ENCODE measurements at places on chromosomes 7 and 10.

GRCh38 chr10:63129888-63130287, 3.2 kb upstream of the NRBF2 start:
- DNase-seq, result no peak

DNA sequence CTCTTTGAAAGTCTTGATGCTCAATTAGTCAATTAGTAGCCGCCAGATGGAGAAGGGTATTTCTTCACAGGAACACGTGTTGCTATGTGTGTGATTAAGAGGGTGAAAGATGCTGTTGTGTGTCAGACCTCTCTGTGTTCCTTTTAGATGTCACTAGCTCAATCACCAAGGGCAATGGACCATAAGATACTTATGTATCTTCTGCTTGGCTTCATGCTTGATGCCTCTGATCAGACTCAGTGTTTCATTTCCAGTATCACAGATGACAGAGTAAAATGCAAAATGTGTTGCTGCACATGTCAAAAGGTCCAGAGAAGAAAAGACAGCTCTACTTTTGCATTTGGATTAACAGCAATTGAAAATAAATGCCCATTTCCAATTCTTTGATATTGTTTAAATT, 865.9 kb downstream of the CNTNAP2 start:
- DNase-seq, result no peak

DNA sequence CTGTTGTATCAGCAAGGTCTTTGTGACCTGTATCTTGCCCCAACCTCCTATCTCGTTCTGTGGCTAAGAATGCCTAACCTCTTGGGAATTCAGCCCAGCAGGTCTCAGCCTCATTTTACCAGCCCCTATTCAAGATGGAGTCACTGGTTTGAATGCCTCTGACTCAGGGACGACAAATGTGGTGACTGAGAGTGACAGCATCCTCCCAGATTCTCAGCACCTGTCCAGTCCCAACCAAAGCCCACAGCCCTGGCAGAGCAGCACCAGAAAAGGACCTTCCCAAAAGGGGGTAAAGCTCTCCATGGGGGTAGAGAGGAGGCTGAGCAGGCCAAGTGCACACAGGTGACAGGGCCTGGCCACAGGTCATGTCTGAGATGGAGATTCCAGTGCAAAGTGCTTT, 35.4 kb upstream of the GPAM start:
- DNase-seq, result no peak

GRCh38 chr7:148153616-148154284, 436.8 kb upstream of the C7orf33 start:
- DNase-seq, result no peak

DNA sequence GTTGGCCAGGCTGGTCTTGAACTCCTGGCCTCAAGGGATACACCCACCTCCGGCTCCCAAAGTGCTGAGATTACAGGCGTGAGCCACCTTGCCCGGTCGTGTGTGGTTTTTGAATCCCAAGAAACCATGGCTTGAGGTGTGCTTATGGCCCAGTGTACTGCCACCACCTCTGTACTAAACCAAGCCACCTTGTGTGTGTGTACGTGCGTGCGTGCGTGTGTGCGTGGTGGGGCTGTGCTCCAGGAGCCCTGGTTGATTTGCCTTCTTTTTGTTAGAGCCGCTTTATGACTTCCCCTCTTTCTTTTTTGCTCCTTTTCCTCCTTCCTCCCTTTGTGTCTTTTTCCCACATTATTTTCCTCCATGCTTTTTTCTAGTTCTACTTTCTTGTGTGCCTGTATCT, 121.4 kb downstream of the CAMK1D start:
- DNase-seq, result no peak

DNA sequence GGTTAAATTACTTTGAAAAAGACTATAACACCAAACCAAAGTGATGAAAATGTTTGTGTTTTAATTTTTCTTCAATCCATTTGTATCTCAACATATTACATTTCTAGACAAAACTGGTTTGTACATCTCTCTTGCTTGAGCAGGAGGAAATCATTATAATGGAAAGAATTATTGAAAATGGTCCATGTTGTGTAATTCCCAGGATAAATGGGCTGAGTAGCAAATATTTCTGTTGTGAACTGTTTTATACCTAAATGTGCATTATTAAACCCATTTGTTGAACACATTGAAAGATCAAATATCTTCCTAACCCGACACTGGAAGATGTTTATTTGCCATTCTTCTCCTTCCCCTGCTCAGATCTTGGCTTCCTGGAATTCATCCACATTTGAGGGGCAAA, 14.1 kb upstream of the CDK6 start:
- DNase-seq, result no peak
